ENCODE measurements at places on chromosomes 3 and 15.

DNA sequence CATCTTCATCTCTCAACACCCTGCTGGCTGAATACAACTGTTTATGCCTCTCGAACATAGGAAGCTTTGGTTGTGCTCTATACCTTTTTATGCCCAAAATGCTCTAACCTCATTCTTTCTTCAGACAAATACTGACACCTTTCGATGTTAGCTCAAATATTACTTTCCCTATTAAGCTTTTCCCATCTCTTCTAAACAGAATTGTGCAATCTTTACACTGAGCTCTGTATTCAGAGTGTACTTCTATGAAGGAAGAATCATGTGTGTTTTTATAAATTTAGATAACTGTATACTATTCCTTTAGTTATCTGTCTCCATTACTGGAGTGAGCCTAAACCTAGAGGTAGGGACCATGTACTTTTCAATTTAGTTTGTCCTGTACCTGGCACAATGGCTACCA lies 1.6 kb downstream of the EFHB start:
- H3K27ac ChIP-seq, result no peak overlapping the region
- H3K4me1 ChIP-seq, result no peaks in the 10 kb centered on the region

DNA sequence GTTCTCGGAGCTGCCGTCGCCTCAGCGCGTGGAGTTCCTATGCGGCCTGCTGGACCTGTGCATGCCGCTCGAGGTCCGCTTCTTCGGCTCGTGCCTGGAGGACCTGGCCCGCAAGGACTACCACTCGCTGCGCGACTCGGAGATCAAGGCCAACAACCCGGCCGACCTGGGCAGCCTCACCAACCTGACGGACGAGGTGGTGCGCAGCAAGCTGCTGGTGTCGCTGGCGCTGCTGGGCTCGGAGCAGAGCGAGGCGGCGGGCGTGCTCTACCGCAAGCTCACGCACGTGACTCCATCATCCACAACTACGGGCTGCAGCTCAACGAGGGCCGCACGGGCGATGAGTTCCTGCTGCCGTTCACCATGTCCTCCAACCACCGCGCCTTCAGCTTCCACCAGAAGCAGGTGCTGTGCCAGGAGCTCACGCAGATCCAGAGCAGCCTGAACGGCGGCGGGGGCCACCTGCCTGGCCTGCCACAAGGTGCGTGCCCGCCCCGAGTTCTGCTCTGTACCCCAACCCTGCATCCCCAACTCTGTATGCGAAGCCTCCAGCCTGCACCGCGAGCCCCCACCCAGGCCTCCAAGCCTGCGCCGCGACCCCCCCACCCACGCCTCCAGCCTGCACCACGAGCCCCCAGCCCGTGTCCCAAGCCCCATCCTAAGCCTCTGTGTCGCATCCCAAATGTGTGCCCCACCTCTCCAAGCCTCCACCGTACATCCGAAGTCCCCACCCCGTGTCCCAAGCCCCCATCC lies 178.2 kb downstream of the OR4M2 start:
- no peak for DNase-seq
- peaks cover 53% of the 10 kb centered on the region for H3K4me1 ChIP-seq
- H3K27me3 ChIP-seq, result peaks cover 19% of the 10 kb centered on the region
- H3K4me3 ChIP-seq, result no peak overlapping the region
- H3K36me3 ChIP-seq, result no peaks in the 10 kb centered on the region

DNA sequence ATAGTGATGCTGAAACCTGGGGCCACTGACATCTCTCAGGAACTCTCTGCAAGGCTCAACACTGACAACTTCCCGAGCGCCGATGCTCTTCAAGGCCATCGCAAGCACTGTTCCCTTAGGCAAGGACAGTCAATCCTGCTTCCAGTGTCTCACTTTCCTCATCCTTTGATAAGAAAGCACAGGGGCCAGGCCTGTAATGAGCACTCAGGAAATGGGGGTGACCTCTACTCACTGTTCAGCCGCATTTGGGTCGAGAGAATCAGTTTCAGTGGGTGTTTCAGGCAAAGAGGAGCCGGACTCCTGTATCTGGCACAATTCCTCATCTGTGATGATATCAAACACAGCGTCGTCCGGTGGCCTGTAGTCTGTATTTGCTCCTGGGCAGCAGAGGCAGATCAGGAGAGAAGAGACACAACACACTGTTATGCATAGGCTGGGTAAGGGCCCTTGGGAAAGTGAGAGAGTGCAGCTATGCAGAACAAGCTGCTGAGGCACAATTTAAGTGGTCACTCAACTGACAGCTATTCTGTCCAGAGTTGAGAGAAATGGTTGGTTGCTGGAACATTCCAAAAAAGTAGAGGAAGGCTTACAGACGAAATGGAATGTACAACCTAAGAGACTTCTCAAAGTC lies 11.9 kb downstream of the CXCR6 start:
- no peak for DNase-seq
- no peaks in the 10 kb centered on the region for H3K27me3 ChIP-seq
- H3K36me3 ChIP-seq, result peaks cover 93% of the 10 kb centered on the region
- no peak overlapping the region for H3K4me3 ChIP-seq
- H3K27ac ChIP-seq, result no peak overlapping the region
- H3K4me1 ChIP-seq, result peaks cover 50% of the 10 kb centered on the region

DNA sequence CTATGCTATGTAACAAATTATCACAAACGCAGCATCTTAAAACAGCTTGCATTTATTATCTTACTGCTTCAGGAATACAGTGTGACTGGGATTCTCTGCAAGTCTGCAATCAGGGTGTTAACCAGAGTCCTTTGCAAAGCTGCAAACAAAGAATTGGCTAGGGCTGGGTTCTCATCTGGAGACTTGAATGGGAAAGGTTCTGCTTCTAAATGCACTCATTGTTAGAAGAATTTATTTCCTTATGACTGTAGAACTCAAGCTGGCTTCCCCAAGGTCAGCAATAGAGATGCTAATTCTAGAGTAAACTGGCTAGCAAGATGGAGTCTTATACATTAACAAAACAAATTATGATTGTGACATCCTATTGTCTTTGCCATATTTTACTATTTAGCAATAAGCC lies 673.7 kb downstream of the DIPK2A start:
- no peaks in the 10 kb centered on the region for H3K4me1 ChIP-seq
- no peak overlapping the region for H3K4me3 ChIP-seq
- H3K27me3 ChIP-seq, result no peaks in the 10 kb centered on the region
- no peak overlapping the region for H3K27ac ChIP-seq

GRCh38 chr15:84894736-84895425 lies 10.4 kb downstream of the SLC28A1 start:
- DNase-seq, result no peak
- no peaks in the 10 kb centered on the region for H3K4me1 ChIP-seq
- H3K27me3 ChIP-seq, result no peaks in the 10 kb centered on the region
- no peaks in the 10 kb centered on the region for H3K36me3 ChIP-seq
- H3K4me3 ChIP-seq, result no peak overlapping the region
- no peak overlapping the region for H3K27ac ChIP-seq

DNA sequence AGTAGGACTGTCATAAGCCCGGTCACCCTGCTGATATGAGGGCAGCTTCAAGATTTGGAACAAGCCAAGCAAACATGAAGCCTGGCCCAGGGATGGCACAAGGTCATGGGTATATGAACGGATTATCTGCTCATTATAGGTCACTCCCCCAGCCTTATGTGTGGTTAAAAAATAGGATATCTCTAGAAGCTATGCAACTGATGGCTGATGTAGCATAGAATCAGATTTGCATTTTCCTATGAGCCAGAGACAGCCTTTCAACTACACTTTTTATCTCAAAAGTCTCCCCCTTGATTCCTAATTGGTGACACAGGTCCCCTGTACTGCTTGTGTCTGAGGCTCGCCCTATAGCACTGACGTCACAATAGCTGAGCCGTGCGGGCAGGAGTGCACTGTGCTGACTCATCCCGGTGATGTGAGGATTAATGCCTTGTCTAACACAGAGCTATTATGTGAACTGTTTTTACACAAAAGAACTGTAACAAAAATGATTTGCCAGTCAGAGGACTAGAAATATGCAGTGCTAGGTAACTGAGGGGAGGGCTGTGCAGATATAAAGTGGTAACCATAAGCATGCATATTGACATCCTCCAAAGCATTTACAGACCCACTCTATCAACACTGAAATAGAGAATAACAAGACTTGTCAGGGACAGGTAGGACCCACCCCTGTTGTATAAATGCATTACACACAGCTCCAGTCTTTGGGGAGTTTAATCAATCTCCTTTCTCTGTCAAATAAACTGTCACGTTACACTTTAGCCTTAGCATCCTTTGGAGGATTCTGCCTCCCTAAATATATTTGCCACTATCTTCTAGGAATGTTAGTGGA lies 204.9 kb downstream of the TIGIT start:
- no peak overlapping the region for H3K4me3 ChIP-seq
- H3K27me3 ChIP-seq, result no peaks in the 10 kb centered on the region
- H3K4me1 ChIP-seq, result peaks cover 7% of the 10 kb centered on the region
- H3K27ac ChIP-seq, result no peak overlapping the region
